ENCODE measurements at places on chromosomes 2 and 18.

DNA sequence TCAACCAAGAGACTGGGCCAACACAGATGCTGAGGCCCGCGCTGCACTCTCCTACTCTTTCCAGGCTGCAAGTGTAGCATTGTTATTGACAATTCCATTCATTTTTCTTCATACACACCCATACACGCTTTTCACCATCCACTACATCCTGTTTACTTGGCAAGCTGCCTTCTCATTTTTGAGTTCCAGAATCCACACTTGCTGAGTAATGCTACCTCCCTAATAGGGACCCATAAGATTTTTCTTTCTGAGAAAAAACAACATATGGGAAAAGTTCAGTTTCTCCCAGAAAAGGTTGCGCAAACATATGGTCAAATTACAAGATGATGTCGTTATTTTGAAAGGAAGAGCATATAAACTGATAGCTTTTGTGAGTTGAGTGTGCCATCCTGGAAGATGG lies 3.3 kb upstream of the NETO1 start:
- DNase-seq, result no peak

GRCh38 chr2:232477751-232478510 lies 9.7 kb downstream of the ECEL1 start:
- DNase-seq, result no peak

- DNase-seq, result no peak
Measured at GRCh38 chr2:54486766-54487165, 30.6 kb downstream of the SPTBN1 start.

DNA sequence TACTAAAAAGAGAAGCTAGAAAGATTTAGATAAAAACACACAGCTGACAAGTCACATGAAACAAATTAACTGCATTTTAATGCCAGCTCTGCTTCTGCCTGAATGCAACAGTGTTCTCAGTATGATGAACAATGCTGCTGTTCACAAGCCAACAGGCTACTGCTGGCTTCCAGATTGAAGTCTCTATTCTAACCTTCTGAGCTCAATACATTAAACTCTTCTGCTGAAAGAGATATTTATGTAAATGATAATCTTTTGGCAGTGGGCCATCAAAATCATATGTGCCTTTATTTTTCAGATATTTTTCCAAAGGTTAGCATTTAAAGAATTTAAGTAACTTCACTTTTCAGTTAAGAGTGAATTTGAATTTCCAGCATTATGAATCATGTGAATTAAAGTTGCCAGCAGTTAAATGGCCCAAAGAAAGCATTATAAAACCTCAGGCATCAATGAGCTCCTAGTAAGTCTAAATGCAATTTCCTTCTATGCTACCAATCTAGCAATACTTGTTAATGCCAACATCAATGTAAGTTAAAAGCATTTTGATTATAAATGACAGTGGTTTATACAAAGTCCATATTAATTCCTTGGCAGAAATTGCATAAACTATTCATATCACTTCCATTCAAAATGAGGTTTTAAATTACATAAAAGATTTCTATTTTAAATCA lies 72.4 kb downstream of the ID2 start:
- no peak for DNase-seq
